ENCODE measurements at places on chromosomes 16 and 17.

DNA sequence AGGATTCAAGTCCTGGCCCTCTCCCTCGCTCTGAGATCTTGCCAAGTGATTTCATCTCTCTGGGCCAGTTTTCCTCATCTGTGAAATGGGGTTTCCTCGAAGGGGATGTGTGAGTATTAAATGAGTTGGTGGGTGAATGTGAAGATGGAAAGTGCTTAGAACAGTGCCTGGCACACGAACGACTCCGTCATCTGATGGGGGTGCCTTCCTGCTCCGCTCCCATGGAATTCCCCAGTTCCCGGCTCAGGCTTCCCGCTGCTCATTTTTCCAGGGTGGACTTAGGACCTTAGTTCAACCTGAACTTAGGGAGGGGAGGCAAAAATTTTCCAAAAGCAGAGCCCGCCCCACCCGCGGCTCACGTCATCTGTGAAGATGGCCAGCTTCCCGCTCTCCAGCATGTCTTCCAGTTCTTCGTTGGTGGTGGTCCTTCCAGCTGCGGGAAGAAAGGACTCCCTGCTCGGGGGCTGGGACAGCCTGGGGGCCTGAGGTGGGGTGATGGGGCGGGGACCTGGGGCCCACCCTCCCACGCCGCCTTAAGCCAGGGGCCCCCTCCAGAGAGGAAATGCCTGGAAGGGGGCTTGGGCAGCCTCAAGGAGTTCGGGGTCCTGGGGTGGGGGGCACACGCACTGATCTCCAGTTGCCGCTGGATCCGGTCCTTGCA is 11.4 kb downstream of the HSD3B7 start:
- no peak for DNase-seq

- DNase-seq: no peak
These were observed 327.9 kb downstream of the SLC39A11 start for GRCh38 chr17:72764632-72765041.

GRCh38 chr16:88325976-88326375 is 56.8 kb upstream of the ZNF469 start:
- no peak for DNase-seq

GRCh38 chr17:66021757-66022156 is 170.2 kb downstream of the CEP112 start:
- no peak for DNase-seq

- no peak for DNase-seq
These were observed 193.8 kb downstream of the SNX29 start for GRCh38 chr16:12170103-12171040.

DNA sequence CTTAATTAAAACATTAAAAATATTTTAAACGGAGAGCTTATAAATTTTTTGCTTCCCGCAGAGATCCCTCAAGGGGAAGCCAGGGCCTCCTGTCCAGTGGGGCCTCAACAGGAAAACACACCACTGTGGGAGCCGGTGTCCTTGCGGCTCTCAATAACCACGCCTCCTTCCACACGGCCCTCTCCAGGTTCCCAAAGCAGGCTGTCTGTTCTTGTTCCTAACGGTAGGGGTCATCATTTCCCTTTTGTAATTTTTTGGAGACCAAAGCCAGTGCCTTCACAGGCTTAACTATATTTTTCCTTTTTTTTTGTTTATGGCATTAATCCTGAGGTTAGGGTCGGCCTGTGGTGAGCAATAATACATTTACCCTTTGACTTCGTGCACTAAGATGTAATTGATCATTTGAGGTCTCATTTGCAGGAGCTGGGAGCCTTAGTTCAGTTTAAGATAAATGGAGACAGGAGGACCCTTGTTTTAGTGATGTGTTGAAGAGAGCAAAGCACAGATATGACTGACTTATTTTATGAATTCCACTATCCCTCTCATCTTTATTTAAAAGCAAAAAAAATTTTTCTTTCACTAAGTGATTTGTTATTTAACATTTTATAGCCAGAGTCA is 77.5 kb upstream of the N4BP1 start:
- peak; percentile 42 for DNase-seq

DNA sequence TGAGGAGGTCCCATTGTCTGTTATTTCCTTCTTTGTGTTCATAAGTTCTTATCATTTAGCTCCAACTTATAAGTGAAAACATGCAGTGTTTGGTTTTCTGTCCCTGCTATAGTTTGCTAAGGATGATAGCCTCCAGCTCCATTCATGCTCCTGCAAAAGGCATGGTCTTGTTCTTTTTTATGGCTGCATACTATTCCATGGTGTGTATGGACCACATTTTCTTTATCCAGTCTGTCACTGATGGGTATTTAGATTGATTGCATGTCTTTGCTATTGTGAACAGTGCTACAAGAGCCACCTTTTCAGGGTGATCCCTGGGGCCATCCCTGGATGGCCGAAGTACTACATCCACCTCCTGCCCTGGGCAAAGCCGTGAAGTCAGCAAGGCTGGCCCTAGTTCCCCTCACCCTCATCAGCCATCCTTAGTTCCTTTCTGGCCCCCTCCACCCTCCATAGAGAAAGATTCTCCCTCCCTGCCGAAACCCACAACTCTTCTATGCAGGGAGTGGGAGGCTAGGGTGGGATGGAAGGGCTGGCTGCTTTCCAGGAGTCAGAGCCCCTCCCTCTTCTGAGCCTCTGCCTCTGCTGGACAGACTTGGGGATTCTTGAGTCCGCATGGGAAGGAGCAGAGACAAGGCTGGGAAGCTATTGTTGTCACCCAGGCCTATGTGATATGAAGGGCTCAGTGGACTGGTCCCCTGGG is 8.3 kb downstream of the MT1X start:
- no peak for DNase-seq

GRCh38 chr17:58960068-58960467 is 146.6 kb downstream of the TRIM37 start:
- no peak for DNase-seq

DNA sequence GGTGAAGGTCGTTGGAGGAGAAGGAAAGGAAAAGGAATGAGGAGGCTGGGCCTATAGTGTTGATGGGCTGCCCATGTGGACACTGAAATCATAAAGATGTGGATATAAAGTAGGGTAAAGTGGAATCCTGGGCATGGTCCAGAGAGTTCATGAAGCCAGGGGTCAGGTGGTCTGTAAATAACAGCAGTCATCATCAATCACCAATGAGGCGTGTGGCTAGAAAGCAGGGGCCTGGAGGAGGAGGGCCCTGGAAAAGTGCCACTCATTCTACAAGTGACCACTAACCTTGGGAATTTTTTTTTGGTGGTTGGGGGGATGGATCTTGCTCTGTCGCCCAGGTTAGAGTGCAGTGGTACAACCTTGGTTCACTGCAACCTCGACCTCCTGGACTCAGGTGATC is 115.3 kb upstream of the NOL11 start:
- DNase-seq: no peak

DNA sequence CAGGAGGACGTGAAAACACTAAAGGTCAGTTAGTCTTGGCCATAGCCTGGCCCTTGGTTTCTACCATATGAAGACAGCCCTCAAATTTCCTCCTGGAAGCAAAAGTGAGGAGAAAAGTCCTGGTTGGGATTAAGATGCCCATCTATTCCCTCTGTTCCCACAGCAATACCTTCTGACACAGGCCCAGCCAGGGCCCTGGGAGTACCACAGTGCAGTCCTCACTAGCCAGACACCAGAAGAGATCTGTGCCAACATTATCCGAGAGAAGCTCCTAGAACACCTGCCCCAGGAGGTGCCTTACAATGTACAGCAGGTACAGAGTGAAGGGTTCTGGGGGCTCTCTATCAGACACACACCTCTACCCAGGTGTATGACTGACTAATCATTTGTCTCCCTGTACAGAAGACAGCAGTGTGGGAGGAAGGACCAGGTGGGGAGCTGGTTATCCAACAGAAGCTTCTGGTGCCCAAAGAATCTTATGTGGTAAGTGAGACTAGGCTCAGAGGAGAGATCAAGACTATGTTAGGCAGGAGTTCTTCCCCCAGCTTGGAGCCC is 4.1 kb downstream of the ERAL1 start:
- DNase-seq: no peak

GRCh38 chr17:48384164-48384563 is 45.9 kb downstream of the SKAP1 start:
- DNase-seq: no peak
